Cortex of kidney (tissue), 1 donor: ENCODE measurements at places on chromosomes 16 and 17.

GRCh38 chr17:27882162-27882840 lies 10.9 kb downstream of the LYRM9 start:
- no peak for DNase-seq

DNA sequence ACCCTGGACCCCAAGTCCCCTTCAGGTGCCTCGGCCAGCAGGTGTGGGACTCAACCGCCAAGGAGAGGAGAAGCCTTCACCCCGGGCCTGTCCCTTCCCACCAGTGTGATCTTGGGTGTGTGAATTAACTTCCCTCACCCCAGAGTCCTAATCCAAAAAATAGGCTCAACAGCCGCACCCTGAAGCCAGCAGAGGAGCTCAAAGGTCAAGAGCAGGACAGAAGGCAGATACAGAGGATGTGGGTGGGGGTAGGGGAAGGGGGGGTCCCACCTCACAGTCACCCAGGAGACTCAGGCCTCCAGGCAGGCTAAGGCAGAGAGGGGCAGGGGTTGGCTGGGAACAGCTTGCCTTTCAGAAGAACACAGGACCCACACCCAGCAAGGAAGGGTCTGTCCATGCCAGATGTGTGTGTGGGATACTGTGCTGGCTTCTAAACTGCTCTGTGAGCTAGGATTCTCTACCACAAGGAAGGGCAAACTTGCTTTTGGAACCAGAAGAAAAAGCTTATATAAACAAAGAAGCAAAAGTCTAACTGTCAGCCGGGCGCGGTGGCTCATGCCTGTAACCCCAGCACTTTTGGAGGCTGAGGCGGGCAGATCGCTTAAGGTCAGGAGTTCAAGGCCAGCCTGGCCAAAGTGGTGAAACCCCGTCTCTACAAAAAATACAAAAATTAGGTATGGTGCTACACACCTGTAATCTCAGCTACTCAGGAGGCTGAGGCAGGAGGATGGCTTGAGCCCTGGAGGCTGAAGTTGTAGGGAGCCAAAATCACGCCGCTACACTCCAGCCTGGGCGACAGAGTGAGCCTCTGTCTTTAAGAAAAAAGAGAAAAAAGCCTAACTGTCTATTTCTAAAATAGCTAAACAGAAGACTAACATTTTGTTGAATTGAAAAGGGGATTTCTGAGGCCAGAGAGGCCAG lies 4.6 kb downstream of the PIEZO1 start:
- DNase-seq = no peak

DNA sequence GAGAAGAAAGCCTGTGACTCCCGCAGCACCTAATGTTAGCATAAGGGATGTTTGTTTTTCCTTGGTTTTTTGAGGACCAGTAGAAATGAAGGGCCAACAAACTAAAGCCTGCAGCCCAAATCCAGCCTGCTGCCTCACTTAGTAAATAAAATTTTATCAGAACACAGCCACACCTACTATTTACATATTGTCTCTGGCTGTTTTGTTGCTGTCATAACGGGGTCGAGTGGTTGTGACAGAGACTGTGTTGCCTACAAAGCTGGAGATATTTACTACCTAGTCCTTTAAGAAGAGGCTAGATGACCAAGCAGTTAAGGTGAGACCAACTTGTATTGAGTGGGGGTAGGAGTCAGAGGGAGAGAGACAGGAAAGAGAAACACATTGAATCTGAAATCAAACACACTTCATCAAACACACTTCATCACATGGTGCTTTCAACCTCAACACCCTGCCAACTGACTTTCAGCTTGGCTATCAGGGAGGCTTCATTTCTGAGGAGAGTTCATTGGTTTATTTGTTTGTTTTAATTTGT lies 546.3 kb upstream of the CDH11 start:
- no peak for DNase-seq

DNA sequence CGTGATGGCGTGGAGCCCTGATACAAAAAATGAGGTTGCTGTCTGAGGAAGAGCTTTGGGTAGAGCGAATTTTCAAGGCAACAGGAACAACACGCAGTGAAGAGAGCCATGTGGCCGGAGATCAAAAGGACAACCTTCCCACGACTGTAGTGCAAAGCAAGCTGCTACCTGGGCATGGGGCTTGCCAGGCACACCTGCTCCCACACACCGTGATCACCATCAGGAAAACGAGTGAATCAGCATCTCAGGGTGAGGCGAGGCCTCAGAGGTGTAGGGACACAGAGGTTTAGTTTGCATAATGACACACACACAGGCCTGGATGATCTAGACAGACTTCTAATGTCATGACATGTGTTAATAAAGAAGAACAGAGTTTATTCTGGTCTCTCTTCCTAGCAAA lies 65.7 kb downstream of the PARN start:
- no peak for DNase-seq

DNA sequence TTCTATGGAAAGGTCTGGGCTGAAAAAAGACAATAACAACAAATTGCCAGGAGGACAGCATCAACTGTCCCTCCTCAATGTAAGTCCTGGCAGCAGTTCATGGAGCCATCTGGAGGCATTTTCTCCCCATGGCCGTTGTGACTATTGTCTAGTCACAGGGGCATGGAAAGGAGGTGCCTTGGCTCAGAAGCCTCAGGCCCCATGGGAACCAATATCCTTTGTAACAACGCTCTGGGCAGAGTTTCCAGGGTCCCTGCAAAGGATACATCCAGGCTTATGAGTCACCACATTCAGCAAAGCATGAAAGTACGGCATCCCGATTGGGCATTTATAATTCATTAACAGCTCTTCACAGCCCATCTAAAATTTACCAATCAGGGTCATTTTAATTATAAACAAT lies 85.2 kb downstream of the GLG1 start:
- no peak for DNase-seq

DNA sequence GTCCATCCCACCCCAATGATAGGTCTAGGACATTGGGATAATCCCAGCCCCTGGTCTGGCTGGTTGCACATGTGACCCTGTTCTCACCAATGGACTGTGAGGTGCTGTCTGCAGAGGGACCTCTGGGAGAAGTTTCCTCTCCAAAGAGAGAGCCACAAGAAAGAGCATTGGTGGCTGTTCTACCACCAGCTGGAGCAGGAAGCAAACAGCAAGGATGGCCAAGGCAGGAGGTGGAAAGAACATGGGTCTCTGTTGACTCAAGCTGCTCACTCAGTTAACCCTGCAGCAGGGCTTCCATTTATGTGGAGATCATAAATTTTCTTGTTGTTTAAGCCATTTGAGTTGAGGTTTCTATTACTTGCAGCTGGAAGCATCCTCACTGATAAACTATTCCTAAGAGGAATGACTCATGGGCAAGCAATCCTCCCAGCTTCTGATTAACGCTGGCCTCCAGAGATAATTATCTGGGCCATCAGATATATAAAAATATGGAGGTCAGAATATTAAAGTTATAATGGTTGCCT lies 52.6 kb downstream of the CYB5B start:
- no peak for DNase-seq

- no peak for DNase-seq
These were observed 11.2 kb upstream of the CPSF4L start for GRCh38 chr17:73272906-73273218.

DNA sequence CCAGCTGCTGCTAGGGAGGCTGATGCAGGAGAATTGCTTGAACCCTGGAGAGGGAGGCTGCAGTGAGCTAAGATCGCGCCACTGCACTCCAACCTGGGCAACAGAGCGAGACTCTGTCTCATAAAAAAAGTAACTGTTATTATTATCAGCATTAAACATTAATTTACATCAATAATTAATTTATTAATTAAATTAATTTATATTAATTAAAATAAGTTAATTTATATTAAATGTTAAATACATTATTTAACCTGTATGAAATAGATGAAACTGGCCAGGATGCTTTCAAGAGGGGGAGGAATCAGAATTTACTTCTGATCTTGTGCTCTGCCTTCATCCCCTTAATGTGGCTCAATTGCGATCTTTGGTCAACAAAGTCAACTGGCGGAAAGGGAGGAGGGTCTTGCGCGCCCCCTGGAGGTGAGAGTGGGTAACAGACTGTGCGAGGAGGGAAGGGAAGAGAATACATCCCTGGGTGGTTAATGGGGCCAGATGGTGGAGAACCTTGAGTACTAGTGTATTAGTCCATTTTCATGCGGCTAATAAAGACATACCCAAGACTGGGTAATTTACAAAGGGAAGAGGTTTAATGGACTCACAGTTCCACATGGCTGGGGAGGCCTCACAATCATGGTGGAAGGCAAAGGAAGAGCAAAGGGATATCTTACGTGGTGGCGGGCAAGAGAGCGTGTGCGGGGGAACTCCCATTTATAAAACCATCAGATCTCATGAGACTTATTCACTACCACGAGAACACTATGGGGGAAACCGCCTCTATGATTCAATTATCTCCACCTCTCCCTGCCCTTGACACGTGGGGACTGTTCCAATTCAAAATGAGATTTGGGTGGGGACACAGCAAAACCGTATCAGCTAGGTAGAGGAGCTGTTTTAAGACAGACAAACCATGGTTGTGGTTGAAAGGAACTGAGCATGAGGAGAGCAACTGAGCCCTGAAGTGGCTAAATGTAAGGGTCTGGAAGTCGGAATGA lies 15.7 kb upstream of the CPPED1 start:
- DNase-seq = no peak
